ENCODE measurements at places on chromosomes 6 and 20. TPM values are rescaled to one million over a fixed set of nuclear protein-coding genes. Genes with fewer than 3 reads are reported as not detected.

Gene LRFN2
- polyA plus RNA-seq: not detected

Gene ZSCAN31
- 3.1 TPM for polyA plus RNA-seq

Gene UNC93A
- polyA plus RNA-seq: not detected

Gene CYP39A1
- polyA plus RNA-seq: 0.22 TPM

Gene MOXD1
- polyA plus RNA-seq: 2.6 TPM

Gene RXRB
- polyA plus RNA-seq: 19.1 TPM

- no peak for DNase-seq
Observed at GRCh38 chr20:41047975-41048305, 19.3 kb downstream of the TOP1 start.

- DNase-seq: no peak
Observed at GRCh38 chr6:137016356-137016755, 28.4 kb downstream of the IL20RA start.

DNA sequence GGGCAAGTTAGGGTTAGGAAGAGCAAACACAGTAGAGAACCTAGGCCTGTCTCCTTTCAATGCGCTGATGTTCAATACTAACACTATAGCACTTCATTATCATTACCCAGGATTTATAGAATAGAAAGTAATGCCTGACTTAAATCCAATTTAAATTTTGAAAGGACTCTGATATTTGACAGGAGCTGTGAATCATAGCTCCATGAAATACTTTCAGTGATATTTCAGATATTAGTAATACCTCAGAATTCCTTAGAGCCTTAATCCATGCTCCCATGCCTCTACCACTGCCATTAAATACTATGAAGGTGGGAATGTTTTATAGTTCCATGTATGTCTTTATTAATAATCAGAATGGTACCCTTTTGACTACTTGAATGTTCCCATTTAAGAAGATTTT, 530.2 kb downstream of the BCKDHB start:
- DNase-seq: no peak

- DNase-seq: no peak
Observed at GRCh38 chr6:124056407-124057334, 253.0 kb downstream of the NKAIN2 start.

DNA sequence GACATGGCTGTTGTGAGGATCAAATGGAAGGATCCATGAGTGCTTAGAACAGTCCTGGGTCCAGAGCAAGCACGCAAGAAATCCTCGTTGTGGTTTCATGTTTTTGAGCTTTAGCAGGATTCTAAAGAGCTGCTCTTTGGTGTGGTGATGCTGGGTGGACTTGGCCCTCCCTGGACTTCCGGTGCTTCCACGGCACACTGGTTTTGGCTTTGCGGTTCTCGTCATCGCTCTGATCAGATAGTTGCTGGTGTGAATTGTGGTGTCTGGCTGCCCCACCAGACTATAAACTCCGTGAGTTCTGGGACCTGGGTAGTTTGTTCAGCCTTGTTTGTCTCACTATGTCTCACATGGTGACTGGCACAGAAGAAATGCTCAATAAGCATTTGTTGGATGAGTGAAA, 3.3 kb downstream of the HNF4A start:
- DNase-seq: no peak

DNA sequence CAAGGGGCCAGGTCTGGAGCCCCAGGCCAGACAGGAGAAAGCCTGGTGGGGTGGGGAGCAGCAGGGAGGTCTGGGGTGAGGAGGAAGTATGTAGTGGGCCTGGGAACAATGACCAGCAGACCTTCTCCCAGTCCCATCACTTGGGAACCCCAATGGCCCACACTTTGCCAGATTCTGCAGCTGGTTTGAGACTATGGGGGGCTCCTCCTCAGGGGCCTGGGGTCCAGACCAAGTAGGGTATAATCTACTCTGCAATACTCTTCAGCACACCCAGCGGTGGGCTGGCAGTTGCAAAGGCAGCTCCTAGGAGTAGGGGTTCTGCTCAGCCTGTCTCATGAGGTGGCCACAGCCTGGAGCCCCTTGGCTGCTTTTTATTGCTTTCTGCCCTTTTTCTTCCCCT, 52.8 kb downstream of the NPEPL1 start:
- no peak for DNase-seq

GRCh38 chr6:85971238-85971637, 328.6 kb upstream of the SYNCRIP start:
- no peak for DNase-seq

Data from A549 (cell line).